Skeletal muscle cell (primary cell): ENCODE measurements at places on chromosomes 3 and 15.
A peak's percentile ranks its signal among the peaks of the same experiment; 100 is the strongest.

DNA sequence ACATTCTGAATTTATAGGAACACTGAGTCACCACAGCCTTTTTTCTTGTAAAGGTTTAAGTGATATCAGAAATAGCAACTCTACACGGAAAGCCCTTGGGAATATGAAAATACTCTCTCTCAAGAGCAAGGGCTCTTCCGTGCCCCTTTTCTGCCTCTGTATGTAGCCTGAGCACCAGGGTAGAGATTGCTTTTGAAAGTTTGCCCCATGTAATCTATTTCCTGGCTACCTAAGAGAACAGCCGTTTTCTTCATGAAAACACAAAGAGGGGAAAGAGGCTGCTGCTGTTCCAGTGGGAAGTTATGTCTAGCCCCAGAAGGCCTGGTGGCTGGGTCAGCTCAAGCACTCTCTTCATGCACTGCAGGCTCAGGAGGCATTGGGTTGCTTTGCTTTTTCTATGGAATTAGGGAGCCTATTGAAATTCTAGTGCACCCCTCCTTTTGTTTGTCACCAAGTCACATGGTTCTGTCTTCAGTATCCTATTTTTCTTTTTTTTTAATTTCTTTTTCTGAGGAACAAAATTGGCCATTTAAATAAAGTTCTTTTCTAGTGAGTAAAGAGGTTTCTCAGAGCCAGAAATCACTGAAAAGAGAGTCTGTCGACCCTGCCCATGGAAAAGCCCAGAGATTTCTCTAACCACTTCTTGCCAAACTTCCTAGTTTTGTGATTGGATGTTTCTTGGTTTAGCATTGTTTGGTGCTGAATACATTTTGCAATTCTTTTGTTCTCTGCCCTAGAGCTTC lies 39.5 kb downstream of the TIGIT start:
- DNase-seq: peak; percentile 21

DNA sequence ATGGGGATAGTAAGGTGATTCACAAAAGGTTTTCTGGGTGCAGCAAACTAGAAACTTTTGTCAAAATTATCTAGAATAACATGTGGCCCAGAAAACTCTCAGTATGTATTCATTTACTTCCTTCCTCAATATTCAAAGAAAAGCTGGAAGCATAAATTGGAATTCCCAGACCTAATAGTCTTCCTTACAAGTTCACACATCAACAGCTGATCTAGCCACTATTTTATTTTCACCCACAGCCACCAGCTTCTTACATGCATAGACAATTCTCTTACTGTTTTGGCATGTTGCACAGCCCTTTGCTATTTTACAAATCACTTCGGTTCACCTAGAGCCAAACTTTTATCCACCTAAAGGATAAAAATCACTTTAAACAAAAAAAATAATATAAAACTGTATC lies 647.8 kb upstream of the CCDC54 start:
- DNase-seq: no peak

DNA sequence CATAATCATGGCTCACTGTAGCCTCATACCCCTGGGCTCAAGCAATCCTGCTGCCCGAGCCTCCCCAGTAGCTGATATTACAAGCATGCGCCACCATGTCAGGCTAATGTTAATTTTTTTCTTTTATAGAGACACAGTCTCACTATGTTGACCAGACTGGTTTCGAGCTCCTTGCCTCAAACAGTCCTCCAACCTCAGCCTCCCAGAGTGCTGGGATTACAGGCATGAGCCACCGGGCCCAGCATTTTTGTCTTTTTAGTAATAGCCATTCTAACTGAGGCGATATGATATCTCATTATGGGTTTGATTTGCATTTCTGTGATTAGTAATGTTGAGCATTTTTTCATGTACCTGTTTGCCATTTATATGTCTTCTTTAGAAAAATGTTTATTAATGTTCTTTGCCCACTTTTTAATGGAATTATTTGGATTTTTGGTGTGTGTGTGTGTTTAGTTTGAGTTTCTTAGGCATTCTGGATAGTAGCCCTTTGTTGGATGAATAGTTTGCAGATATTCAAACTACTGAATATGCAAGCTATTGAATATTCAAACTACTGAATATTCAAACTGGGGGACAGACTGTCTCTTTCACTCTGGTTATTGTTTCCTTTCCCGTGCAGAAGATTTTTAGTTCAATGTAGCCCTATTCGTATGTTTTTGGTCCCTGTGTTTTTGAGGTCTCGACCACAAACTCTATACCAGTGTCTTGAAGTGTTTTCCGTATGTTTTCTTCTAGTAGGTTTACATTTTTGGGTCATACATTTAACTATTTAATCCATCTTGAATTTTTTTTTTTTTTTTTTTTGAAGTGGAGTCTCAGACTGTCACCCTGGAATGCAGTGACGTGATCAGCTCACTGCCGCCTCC lies 39.2 kb downstream of the CCDC66 start:
- DNase-seq: no peak

DNA sequence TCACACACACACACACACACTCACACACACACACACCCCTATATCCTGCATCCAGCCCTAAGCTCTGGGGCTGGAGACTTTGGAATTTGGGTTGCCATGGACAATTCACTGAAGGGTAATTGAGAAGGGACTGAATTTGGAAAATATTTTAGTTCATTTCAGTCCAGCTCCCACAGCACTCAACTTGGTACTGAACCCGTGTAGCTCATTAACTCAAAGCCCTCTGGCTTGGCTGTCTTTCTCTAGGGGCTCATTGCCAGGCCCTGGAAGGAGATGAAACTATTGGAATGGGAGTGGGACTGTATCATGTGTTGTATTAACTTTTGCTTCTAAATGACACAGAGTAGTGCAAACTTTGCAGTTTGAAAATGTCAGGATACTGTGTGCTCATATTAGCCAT lies 157.3 kb downstream of the EPHB1 start:
- DNase-seq: no peak

GRCh38 chr3:122052968-122053367 lies 2.2 kb upstream of the CD86 start:
- DNase-seq: no peak

DNA sequence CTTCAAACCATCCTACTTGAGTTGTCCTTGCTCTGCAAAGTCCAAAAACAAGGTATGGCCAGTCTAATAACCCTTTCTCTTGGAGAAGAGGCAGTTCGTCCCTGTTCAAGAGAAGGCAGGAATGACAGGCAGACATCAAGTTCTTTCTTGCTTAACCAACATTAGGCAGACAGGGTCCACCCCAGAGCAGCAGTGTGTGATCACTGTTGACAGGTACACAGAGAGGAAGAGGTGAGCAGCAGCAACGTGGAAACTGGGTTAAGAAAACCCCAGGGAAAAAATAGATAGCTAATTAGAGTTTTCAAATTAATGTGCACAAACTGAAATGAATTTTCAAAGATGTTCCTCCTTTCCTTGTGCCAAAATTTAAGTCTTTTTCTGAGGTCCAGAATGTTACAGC lies 48.2 kb downstream of the TNIK start:
- DNase-seq: no peak

DNA sequence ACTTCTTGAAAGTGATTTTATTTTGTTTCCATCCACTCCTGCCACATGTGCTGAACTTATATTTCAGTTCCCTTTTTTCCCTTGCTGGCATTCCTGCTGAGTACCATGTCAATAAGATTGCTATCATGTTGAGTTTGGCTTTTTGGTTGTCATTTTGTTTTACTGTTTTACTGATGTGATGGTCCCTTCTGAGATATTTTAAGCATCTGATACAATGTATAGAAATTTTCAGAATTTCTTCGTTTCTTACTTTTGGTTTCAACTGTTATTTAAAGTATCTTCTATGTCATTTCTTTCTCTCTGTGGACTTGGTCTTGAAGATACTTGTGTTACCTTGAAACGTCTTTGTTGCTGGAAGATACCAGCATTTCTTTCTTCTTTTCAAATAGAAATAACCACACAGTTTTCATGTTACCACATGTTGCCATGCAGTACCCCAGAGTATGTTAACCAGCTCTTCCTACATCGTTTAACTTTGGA lies 14.1 kb downstream of the SIDT1 start:
- DNase-seq: no peak

DNA sequence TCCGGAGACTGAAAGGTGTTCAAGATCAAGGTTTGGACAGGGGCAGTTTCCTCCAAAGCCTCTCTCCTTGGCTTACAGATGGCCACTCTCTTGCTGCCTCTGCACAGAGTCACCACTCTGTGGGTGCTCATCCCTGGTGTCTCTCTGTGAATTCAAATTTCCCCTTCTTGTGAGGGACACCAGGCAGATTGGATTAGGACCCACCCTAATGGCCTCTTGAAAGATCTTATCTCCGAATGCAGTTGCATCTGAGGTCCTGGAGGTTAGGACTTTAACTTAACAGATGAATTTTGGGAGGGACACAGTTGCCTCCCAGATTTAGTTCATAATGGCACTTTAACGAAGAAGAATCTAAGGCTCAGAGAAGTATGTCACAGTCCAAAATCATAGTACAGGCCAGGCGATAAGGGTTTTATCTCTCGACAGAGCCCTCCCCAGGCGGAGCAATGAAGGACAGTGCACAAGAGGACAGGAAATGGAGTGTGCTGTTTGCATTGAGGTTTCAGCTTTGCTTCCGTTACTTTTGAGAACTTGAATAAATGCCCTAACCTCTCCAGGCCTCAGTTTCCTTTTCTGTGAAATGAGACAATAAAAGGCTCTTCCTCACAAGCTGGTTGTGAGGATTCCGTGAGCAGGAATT lies 38.9 kb upstream of the KIF23 start:
- DNase-seq: no peak

GRCh38 chr15:30885814-30886213 lies 17.9 kb upstream of the FAN1 start:
- no peak for DNase-seq

GRCh38 chr15:66827698-66828055 lies 125.6 kb downstream of the SMAD6 start:
- DNase-seq: no peak

DNA sequence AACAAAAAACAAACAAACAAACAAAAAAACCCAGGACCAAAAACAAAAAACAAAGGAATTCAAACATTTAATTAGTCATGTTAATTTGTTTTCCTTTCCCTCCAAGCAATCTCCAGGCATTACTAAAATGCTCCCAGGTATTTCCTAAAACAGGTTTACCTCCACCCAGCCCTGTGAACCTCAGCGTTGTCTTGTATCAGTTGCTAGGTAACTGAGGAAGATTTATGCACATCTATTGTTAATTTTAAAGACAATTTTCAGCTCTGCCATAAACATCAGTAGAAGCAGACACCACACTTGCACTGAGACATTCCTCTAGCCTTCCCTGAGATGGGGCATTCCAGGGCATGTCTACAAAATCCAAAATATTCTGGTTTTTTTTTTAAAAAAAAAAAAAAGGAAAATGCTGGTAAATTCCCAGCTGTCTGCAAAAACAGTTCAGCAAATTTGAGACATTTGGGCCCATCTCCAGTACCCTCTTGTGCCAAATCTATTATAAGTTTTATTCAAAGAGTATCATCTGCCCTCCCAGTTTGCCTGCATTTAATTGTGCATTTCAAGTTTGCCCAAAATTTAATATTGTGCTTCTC lies 227.6 kb downstream of the ADAMTS9 start:
- no peak for DNase-seq

DNA sequence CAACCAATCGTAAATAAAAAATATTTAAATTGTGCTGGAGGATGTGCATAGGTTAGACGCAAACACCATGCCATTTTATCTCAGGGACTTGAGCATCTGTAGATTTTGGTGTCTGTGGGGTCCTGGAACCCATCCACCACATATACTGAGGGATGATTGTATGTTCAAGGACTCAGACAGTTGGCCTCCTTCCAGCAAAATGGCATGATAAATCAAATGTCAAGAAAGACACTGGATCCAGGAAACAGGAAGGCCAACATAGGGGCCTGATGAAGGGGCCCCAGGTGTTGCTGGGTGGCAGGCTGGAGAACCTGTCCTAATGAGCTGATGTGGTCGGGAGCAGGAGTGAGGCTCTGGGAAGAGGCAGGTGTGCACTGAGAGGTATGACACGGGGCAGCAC lies 289.5 kb downstream of the GABRG3 start:
- no peak for DNase-seq

DNA sequence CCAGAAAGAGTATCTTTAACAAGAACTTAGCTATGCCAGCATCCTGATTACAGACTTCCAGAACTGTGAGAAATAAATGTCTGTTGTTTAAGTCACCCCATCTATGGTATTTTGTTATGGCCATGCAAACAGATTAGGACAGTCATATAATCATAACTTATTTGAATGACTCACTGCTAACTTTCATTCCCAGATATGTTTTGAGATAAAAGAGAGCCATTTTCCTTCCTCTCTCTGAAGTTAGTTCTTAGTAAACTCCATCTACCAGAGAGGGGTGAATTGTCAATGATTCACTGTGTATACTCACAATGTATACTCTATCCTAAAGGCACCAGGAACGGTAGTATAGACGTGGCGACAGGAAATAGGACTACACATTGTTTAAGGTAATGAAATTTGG lies 179.4 kb upstream of the DPH6 start:
- no peak for DNase-seq

DNA sequence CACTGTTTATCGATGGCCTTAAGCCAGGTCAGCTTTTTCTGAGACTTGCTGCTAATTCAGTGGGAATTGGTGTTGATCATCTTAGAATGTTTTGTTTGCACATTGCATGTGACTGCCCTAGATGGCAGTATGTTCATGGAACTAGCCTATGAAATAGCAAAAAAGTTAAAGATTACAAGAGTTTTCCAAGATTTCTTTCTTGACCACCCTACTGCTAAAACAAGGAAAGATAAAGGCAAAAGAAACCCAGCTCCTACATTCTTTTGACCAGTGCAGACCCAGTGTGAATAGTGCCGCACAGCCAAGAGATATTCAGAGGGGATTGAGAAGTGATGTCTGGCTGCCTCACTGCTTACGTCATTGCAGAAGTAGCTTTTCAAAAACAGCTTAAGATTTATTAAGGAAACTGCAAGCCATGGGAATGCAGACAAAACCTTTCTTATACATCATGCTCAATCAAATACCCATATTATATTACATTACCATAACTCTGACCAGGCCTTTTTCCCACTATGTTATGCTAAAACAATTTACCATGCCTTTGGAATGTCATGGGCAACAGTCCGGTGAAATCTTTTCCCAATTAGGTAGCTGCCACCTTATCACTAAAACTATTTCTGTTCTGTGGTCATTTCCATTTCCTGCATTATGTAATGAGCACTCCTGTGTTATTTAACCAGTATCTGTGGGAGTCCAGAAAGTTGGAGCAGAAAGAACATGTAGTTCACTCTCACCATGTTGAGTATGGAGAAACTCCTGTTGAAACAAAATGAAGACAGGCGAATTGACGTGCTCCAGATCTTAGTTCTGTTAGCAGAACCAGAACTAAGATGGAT lies 6.0 kb downstream of the PHLDB2 start:
- DNase-seq: peak; percentile 77

DNA sequence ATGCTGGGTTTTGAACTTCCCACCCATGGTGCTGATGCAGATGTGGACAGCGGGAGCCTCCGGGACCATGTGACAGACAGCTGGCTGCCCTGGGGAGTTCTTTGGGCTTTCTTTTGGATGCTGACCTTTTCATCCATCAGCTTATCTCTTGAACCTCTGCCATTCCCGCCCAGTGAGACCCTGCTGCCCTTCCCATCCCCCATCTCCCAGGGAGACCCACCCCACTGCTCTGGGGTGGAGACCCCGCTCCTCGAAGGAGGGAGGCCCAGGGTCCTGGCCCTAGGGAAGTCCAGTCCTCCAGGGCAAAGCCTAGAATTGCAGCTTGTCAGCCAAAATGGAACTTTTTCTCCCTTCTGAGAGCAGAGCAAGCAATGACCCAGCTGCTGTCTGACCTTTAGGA lies 64.0 kb downstream of the ITGA11 start:
- no peak for DNase-seq
